ENCODE measurements at places on chromosomes 2 and 18.
A peak's percentile ranks its signal among the peaks of the same experiment; 100 is the strongest.

- no peak for DNase-seq
These were observed at the start of gene SLC4A3 for GRCh38 chr2:219627103-219628100. SLC4A3 (plus strand) TSS chr2:219627630; CDS start chr2:219627993, 363 bp downstream.

DNA sequence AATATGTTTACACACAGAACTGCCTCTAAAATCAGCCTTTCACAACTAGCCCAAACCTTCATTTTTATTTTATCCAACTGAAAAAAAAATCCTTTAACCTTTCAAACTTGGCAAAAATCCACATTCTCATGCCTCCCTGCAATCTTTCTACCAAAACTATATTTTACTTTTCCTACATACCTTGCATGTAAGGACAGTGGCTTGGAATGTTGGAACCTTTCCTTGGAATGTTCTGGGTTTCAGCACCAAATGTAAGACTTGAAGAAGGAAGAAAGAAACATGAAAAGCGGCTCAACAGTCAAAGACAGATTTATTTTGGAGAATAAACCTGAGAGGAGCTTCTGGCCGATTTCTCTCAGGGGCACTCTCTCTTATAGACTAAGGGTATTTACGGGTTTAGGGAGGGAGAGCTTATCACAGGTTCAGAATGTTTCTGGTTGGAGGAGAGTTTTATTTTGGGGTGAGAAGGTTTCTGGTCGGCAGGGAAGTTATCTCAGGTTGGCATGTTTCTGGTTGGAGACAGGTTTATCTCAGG is 79.7 kb downstream of the RRM2 start:
- peak; percentile 36 for DNase-seq

GRCh38 chr2:43142921-43143438 is 83.4 kb downstream of the ZFP36L2 start:
- no peak for DNase-seq

GRCh38 chr2:238077292-238077691 is 16.5 kb downstream of the SCLY start:
- DNase-seq = no peak

DNA sequence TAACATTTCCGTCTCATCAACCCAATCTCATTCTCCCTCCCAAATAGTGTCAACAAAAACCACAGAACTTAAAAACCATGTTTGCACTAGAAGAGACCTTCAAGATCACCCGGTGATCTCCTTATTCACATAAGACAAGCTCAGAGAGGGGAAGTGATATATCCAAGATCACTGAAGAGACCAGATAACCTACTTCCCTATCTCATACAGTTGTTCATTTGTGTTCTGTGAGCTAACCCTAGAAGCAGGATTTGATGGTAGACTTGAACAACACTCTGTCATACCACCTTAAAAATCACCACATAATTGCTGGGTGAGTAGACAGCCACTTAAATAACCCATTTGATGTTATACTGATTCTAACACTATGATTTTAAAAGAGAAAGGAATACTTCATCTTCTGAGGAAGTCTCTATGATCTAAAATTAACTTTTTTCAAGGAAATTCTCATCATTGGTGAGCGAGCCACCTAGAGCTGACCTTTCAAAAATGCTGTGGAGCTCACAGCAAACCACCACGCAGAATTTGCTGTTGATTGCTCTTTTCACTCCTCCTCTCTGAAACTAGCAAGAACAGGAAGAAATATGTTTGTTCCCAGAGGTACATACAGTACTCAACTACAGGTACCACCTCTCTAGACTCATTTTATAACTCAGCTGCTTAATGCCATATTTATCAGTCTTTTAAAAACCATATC is 15.1 kb downstream of the AAK1 start:
- DNase-seq = no peak

DNA sequence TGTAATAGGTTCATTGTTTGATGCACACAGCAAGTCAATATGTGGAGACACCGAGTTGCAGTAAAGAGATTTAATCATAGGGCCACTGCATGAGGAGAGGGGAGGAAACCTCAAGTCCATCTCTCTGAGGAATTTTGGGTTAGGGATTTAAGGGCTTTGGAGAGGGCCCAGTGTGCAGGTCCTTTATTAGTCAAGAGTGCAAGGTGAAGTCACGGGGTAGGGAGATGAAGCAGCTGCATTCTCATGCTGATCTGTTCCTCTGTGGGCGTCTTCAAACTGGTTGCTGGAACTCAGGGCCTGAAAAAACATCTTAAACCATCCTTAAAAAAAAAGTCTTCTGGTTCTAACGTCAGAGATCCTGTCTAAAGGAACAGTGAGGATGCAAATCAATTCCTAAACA is 131.6 kb downstream of the NXPH2 start:
- no peak for DNase-seq

- DNase-seq = no peak
These were observed 30.2 kb upstream of the ROCK1 start for GRCh38 chr18:21141668-21142422.

- no peak for DNase-seq
These were observed 1.4 kb downstream of the MSH2 start for GRCh38 chr2:47404356-47404755.

DNA sequence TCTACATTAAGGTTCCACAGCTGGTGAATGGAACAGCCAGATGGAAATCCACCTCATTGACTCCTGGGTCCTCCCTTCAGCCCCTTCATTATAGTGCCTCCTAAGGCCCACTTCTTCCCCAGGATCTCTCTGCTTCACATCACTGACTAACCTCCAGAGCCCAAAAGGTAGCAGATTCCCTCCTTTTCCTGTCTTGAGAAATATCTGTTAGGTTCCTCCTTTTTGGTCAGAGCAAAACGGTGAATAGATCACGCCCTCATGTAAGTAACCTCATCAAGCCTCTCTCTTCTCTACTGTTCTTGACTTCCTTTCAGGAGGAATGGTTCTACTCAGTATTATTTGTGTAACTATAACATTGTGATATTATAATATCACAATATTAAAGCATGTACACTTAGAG is 155.0 kb upstream of the SRD5A2 start:
- no peak for DNase-seq

- no peak for DNase-seq
These were observed 210.3 kb downstream of the SP3 start for GRCh38 chr2:173754837-173755236.

DNA sequence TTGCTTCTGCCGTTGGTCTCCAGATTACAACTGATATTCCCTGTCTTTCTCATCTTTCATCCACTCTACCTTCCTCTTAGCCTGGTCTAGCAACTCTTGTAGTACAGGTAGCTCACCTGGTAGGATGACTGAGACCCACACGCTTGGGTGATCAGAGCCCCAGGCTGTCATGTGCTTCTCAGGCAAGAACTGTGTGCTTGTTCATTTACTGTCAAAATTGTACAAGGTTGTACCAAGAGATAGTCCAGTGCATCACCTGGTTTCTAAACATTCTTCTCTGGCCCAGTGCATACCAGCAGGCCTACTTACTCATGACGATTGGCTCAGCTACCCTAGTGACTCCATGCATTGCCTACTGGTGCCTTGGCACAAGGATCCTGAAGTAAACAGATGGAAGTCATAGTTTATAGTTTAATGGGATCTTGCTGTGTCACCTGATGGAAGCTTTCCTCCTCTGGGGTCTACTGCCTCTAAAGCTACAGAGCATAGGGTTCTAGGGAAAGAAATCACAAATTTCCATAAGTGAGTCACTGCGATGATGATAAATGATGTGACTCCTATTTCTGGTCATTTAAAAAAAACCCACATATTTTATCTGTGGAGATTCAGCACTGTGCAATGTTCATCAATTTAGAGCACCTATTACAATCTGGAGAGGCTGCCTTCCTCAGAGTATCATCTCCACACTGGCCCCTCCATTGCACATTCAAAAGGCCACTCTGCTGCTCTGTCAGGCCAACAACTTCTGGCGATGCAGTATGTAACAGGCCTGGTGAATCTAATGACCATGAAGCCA is 481.8 kb upstream of the MEIS1 start:
- DNase-seq = no peak

DNA sequence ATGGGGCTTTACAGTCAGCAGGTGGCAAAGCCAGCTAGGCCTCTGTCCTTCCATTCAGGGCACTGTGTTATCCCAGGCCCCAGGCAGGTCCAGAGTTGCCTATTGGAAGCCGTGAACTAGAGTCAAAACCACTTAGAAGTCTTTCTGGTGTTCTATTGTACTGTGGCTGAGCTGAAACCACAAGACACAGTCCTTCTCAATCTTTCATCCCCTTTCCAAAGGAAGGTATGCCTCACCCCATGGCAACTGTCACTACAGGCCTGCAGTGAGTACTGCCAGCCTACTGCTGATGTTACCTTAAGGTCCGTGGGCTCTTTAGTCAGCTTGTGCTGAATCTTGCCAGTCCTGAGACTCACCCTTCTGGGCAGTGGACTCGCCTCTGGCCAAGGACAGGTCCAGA is 181.6 kb downstream of the GULP1 start:
- no peak for DNase-seq

DNA sequence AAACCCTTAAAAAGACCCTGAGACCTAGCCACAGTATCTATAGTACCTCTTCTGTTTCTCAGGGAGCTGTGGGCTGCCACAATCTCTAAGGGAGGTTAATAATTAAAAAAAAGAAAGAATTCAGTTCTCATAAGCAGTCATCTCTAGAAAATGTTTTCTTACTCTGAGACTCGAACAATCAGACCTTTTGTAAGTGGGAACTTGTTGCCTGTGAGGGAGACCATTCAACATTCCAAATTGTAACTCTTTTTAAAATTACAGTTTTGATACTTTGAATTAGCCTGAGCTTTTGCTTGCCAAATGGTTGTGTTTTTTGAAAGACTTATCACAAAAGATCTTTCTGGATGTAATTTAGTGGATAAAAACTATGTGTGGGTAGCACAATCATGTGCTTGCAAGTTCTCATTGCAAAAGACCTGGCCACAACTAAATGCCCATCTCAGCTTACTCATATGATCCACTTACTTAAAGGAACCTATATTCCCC is 33.3 kb downstream of the IL1R2 start:
- peak; percentile 85 for DNase-seq

DNA sequence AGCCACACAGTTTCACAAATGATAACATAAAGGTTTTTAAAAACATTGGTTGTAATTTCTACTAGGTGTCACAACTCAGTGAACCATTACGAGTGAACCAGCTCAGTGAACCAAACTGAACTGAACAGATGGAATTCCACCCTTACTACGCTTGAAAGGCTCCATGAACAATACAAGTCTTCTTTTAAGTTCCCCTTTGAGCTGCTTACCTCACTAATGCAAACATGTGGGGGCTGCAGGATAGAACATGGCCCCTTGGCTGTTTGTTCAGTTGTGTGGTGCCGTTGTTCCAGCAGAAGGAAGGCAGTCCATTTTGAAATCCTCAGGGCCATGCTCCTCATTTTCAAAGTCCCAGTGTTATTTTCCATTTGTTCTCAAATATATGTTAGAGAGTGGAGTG is 30.7 kb upstream of the KLHL14 start:
- peak; percentile 1 for DNase-seq

DNA sequence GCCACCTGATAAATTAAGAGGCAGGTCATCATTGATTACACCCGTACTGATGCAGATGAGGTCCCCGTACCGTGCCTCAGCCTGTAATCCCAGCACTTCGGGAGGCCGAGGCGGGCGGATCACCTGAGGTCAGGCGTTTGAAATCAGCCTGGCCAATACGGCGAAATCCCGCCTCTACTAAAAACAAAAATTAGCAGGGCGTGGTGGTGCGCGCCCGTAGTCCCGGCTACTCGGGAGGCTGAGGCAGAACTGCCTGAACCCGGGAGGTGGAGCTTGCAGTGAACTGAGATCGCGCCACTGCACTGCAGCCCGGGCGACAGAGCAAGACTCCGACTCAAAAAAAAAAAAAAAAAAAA is 683 bp upstream of the ENOSF1 start:
- no peak for DNase-seq

DNA sequence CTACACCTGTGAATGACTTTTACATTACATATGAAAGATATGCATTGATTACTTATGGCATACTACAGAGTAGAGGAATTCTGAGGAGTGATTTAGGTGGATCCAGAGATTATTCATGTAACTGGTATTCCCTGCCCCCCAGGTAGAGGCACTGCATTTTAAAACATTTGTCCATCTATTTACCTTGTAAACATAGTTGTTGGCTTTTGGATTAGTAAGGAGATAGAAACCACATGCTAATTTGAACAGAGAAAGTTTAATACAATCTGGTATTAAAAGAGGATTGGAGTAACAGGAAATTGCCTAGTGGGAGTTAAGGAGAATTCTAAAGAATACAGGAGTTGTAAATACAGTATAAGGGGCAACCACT is 15.9 kb downstream of the GALNT3 start:
- DNase-seq = no peak

GRCh38 chr2:237625216-237625705 is 2.1 kb upstream of the LRRFIP1 start:
- no peak for DNase-seq

- no peak for DNase-seq
These were observed 122.0 kb downstream of the PTRHD1 start for GRCh38 chr2:24671230-24671629.

GRCh38 chr2:54090521-54091117 is 24.8 kb upstream of the ACYP2 start:
- DNase-seq = no peak

Data from astrocyte (in vitro differentiated cells and primary cell).